ENCODE measurements at places on chromosomes 16 and 17. TPM values are rescaled to one million over a fixed set of nuclear protein-coding genes. Genes with fewer than 3 reads are reported as not detected.

The RND2 gene
- polyA plus RNA-seq = 0.33 TPM

The FADS6 gene
- polyA plus RNA-seq = 0.14 TPM

The KRTAP4-9 gene
- not detected for polyA plus RNA-seq

The TNFRSF13B gene
- polyA plus RNA-seq = 0.21 TPM

The HOXB13 gene
- polyA plus RNA-seq = not detected

The ODAD4 gene
- 0.40 TPM for polyA plus RNA-seq

The STAC2 gene
- polyA plus RNA-seq = not detected

The ACSM5 gene
- not detected for polyA plus RNA-seq

The HOXB4 gene
- not detected for polyA plus RNA-seq

The ABCA9 gene
- not detected for polyA plus RNA-seq

The CORO1A gene
- polyA plus RNA-seq = 1,601 TPM

The HSD17B1 gene
- 0.59 TPM for polyA plus RNA-seq

The SEPTIN12 gene
- polyA plus RNA-seq = not detected

The PMFBP1 gene
- polyA plus RNA-seq = not detected

The FOXN1 gene
- not detected for polyA plus RNA-seq

The CPPED1 gene
- 3.4 TPM for polyA plus RNA-seq

The CYGB gene
- polyA plus RNA-seq = 0.33 TPM

The FKBP10 gene
- not detected for polyA plus RNA-seq

The SOX9 gene
- polyA plus RNA-seq = not detected

The MYH13 gene
- not detected for polyA plus RNA-seq

The MFSD11 gene
- polyA plus RNA-seq = 25.4 TPM

The LPO gene
- not detected for polyA plus RNA-seq

The TRIM72 gene
- not detected for polyA plus RNA-seq

The G6PC1 gene
- not detected for polyA plus RNA-seq

The TSNAXIP1 gene
- not detected for polyA plus RNA-seq

The ABCA10 gene
- not detected for polyA plus RNA-seq

The LGALS3BP gene
- 116 TPM for polyA plus RNA-seq

The SMPD3 gene
- 0.32 TPM for polyA plus RNA-seq

The CORO6 gene
- polyA plus RNA-seq = 0.15 TPM

Data from naive thymus-derived CD4-positive, alpha-beta T cell (primary cell).